Stimulated activated CD8-positive, alpha-beta memory T cell treated with anti-CD3 and anti-CD28 coated beads, Interleukin-12 subunit alpha, Interleukin-12 subunit beta, amount 100 ng/mL, for 1 hour (primary cell): ENCODE measurements at places on chromosomes 5 and 9.

DNA sequence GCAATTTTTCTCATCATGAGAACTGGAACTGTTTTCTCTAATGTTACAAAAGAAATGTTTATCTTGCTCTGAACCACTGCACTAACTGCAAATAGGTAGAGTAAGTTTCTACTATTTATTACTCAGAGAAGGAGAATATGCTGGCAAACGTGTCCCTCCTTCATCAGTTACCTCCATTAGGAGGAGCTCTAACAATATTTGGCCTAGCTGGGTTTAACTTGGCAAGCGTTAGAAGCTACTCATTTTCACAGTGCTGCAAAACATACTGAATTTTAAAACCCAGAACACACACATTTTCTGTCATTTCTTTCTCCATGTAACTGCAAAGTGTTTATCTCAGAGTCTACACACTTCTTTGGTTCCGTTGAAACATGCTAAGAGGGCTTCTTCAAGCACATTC, 101.0 kb upstream of the GABRG2 start:
- no peak for DNase-seq

- DNase-seq: no peak
These were observed 262.9 kb downstream of the AGTPBP1 start for GRCh38 chr9:85478847-85479246.

GRCh38 chr5:82107267-82107666, 135.4 kb downstream of the ATG10 start:
- DNase-seq: no peak

- DNase-seq: no peak
These were observed 3.7 kb downstream of the CARD19 start for GRCh38 chr9:93099551-93100275.

DNA sequence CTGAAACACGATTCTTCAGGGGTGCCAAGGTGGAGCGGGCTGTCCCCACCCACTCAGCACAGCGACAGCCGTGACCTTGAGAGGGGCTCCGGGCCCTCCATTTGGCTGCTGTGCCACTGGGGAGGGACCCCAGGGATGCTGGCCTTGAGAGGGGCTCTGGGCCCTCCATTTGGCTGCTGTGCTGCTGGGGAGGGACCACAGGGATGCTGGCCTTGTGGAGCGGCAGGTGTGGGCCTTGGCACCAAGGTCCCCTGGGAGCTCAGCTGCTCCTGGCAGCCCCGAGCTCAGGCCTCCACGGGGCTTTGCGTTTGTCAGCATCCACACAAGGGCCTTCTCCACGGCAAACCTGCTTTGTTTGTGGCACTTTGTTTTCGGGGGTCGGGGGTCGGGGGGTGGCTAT, 137.6 kb upstream of the LPCAT1 start:
- no peak for DNase-seq

DNA sequence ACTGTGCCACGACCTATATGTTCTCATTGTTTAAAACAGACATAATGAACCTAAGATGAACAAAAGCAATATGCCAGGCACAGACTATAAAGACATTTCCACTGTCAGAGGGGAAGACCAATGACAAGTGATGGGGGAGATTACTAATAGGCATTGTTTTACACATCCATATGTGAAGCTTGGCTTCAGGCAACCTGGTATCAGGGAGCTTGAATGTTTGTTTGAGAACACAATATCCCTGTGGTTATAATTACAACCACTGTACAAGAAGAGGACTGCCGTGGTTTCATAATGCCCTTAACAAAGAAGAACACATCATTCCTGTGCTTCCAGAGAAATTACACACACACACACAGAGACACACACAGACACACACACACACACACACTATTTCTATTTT, 385.7 kb downstream of the BNC2 start:
- no peak for DNase-seq

DNA sequence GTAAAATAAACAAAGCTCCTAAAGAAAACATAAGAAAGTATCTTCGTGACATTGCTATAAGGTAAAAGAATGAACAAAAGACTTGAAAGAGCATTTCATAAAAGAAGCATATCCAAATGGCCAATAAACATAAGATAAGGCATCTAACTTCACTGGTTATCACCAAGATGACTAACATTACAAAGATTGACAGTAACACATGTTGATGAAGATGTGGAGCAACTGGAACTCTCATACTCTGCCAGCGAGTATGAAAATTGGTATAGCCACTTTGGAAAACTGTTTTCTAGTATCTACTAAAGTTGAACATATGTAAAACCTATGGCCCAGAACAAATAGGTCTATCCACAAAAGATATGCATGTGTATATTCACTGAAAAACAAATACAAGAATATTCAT, 150.5 kb downstream of the SNX18 start:
- no peak for DNase-seq

DNA sequence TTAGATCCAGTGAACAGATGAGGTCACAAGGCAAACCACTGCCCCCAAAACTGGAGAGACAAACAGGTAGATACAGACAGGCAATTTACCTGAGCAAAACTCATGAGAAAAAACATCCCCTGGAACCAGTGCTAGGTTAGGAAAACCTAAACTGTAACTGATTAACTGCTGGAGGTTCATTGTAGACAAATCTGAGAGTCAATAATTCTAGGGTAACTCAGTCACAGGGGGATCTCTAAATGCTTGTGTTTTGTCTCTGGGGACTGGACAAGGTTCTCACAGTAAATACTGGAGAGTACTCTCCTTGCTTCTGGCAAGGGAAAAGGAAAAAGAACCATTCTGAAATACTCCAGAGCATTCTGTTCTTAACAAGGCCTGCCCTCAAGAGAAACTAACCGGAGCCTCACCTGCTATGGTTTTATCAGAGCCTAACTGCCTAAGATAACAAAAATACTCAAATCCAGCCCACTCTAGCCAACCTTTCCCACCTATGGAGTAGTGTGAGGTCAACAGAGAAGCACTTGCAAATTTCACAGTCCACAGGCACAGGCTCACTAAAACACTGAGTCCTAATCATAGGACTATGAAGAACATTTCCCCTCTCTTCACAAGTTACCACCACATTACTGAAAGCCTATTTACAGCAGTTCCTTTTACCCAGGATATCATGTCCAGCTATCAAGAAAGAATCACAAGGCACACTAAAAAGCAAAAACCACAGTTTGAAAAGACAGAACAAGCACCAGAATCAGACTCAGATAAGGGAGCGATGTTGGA, 139.9 kb upstream of the ACOT12 start:
- no peak for DNase-seq

DNA sequence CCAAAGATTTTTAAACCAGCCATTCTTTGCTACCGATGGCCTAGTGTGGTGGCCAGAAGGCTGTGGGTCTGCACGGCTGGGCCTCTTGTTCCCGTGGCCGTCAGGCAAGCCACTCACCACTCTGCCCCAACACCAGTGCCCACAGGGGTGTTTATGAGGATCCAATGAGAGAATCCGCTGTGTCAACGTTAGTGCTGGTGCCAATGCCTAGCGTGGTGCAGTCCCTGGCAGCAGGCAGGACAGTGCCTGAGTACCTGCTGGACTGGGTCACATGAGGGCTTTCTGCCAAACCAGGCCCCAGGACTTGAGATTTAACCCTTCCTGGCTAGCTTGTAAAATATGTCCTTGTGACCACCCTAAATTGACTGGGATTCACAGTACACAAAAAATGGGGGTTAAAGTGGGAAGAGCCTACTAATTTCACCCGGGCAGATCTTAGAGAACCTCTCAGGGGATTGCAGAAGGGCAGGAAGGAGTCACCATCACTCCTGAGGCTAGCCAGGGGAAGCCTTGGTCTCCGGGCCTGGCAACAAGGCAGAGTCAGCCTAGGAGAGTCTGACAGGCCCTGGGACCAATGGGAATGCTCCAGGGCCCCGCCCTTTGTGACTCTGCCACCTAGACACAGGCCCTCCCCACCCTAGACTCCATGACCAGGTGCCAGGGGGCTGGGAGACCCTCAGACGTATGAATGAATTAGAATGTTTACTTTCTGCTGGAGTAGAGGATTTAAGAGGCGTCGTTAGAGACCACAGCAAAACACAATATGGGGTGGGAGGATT, 63.2 kb upstream of the FSTL4 start:
- no peak for DNase-seq

GRCh38 chr9:136433849-136434579, 5.6 kb downstream of the INPP5E start:
- DNase-seq: no peak

DNA sequence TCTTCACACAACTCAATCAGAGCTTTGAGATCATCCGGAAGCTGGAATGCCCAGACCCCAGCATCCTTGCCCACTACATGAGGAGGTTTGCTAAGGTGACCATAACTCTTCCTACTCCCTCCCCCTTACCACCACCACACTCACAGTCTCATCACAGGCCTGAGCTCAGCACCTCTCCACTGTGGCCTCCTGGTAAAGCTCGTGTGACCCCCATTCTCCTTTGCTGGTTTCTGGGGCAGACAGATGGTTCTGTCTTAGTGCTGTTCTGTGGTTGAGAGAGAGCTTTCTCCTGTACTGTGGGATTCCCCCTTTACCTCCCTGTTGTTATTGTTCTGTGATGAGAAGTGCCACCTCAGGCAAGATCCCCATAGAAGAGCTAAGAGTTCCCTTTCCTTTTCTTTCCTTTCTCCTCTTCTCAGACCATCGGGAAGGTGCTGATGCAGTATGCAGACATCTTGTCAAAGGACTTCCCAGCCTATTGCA, 92.7 kb upstream of the RUSC2 start:
- no peak for DNase-seq

- DNase-seq: no peak
These were observed 289.0 kb downstream of the NR3C1 start for GRCh38 chr5:143114481-143114880.

GRCh38 chr9:21682981-21683380, 119.5 kb upstream of the MTAP start:
- DNase-seq: no peak

DNA sequence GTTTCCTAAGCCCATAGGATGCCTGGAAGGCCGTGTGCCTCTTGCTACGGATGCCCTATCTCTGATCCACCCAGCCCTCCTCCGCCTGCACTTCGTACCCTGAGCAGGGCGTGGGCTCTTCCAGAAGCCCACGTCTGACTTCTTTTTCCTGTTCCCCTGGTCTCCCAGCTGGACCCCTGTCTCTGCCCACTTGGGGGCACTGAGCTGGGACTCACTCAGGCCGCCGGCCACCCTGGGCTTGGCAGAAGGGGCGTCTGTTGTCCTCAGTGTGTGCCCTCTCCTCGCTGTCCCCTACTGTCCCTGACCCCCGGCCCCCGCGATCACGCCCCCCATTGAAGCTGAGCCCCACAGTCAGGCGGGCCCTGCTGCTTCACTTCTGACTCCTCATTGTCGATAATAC, 22.0 kb upstream of the RXRA start:
- no peak for DNase-seq

DNA sequence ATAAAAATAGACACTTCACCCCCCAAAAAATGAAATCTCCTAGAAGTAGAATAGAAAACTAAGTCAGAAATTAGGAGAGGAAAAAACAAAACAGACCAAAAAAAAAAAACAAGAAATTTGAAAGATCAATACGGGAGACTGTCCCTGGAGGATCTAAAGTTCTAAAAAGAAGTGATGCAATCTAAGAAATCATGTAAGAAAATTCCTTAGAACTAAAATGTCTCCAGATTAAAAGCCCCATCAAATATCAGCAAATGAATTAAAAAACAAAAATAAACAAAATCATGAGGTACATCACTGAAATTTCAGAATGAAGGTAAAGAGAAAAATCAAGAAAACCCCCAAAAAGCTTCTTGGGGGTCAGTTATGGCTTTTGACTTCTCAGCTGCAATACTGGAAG, 13.5 kb downstream of the FNIP1 start:
- DNase-seq: no peak

DNA sequence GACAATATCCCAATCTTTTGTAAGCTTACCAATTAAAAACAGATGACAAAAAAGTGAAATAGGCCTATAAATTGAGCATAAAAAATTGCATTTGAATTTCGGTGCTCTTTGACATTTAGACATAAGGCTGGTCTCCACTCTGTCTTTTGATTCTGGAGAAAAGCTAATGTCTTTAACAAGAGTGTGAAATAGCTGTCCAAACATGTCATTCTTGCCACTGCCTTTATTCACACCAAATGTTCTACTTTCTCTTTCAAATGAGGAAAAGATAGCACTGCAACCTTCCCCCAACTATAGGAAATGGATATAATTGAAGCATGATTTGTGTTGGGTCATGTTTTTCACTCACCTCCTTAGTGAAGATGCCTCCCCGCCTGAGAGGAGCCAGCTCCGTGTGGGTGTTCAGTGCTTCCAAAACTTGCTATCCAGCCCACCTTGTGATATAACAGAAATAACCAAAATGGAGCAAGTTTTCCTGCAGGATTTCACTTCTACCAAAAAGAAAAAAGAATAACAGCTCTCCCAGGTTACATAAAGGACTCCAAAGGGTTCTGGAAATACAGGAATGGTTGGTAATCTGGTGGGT, 55.2 kb upstream of the STK32A start:
- no peak for DNase-seq

GRCh38 chr5:139378941-139379361, 4.1 kb downstream of the SLC23A1 start:
- no peak for DNase-seq

- DNase-seq: no peak
These were observed 771.1 kb downstream of the NR2F1-AS1 start for GRCh38 chr5:92809855-92810465.

DNA sequence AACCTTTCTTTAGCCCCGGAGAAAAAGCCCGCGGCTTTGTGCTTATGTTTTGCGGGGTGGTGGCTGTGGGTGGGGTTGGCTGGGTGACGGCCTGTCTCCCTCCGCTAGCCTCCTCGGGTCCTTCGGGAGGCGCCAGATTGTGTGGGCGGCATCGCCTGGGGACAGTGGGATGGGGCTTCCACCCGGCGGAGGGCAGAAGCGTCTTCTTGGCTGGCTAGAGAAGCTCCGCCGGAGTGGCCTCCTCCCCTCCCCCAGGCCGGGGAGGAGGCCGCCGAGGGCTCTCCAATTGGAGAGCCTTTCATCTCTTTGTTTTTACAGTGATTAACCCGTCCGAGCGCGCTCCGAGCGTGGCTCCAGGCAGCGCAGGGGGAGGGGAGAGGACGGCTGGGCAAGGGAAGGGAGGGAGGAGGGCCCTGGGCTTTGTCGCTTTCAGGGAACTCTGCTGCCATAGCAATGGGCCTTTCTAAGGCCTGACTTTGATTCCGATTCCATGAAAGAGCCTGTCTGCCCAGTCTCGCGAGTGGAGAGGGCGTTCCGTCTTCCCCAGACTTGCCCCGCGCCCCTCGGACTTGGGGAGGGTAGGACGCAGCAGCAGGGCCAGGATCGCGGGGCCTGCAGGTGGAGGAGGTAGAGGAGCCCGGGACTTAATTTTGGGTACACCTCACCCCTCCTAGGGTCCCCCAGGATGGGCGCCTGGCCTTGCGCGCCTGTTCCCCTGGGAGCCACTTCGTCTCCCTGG, 36.7 kb upstream of the TIFAB start:
- DNase-seq: no peak

- DNase-seq: no peak
These were observed 17.1 kb upstream of the CDC23 start for GRCh38 chr5:138230261-138230660.

GRCh38 chr9:80146466-80146865, 574.7 kb downstream of the TLE4 start:
- DNase-seq: no peak

- no peak for DNase-seq
These were observed 106.8 kb downstream of the PDE6A start for GRCh38 chr5:149837680-149838269.
